ENCODE measurements at places on chromosomes 7 and 10.

DNA sequence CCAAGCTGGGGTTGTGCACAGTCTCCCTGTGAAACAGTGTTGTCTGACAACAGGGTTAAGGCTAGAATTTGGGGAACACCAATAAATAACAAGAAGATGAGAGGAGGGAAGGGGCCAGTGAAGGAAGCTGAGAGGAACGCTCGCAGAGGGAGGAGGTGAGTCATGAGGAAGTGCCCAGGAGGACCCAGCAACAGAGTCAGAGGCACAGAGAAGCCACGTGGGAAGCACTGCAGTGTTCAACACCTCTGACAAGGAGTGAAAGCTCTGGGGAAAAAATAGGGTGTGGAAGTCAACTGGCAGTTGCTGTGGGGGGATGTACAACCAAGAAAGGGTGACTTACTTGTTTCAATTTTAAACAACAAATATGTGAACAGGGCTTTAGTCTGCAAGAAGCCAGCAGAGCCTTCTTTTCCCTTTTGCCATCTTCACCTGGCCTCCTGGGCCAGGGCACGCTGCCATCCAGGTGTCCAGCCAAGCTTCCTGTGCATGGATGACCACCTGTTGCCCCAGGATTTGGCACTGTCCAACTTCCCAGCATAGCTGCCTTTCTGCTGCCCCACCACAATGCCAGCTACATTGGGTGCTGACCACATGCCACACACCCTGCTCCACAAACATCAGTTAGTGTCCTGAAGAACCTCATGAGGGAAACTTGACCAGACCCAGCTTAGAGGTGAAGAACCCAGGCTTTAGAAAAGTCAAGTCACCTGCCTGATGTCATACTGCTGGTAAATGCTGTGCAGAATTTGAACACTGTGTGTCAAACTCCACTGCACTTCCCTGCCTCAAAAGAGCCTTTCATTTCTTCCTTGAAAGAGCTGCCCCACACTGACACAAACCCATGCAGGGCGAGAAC is 69.6 kb downstream of the ATXN7L1 start:
- no peak for DNase-seq

DNA sequence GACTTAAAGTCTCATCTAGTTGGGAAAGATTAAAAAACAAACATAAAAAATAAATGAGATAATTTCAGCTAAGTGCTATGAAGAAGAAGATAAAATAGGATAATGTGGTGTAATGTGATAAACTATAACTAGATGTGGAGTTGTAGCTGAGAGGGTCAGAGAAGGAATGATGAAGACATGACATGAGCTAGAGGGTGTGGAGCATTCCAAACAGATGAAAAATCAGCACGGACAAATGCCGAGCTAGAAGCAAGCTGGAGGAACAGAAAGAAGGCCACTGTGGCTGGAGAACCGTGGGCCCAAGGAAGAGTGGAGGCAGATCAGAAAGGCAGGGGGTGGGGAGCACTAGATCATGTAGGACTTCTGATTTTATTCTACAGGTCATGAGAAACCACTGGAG is 70.6 kb downstream of the CDK6 start:
- DNase-seq = peak; percentile 74

DNA sequence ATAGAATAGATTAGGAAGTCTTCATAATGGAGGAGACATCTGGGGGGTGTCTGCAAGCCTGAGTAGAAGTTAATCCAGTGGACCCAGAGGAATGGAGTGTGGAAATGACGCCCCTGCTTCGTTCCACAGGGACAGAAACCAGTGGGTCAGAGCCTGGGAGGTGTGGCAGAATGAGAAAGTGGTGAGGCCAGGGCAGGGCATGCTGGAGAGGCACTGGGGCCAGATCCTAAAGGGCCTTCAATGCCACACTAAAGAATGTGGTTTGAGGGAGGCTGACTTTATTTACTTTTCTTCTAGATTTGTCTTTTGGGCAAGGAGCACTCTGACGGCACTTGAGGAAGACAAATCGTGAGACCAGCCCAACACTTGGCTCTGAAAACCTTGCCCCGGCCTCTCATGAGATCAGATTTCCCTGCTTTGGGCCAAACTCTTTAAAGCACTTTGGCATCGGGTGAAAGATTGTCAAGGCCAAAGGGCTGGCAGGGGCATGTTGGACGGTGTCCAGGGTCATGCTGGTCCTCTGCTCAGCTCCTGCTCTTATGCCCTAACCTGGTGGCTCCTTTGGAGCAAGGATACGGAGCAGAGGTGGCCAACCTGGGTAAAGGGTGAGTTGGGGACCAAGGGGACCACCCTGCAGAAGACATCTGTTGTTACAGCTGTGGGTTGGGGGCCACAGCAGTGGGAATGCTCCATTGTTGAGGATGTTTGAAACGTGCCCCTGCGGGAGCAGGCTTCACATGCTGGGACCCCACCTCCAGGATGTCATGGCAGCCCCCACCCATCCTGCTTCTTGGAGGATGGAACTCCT is 157.0 kb upstream of the ZMIZ1 start:
- no peak for DNase-seq

DNA sequence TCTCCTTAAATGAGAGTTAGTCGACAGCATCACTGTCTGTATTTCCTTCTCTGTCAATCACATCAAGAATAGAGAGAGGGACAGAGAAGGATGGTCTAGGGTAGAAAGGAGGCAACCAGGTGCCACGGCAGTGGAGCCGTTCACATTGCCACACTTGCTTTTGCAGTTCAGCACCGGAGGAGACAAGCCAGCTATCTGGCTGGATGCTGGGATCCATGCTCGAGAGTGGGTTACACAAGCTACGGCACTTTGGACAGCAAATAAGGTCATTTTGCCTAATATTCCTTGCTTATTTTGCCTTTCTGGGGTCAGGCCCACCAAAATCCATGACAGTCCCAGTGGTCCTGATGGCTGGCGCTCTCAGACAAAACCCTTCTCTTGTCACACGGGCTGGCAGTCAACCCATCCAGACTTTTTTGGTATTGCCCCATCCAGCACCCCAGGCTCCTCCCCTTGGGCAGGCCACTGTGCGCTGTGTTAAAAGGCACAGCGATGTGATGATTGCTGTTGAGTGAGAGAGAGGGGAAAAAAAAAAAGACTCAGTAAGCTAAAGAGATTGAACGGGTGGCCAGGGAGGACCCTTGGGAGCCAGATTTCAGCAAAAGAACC is 8.4 kb downstream of the CPA2 start:
- DNase-seq = no peak

GRCh38 chr7:79282070-79282694 is 171.3 kb downstream of the MAGI2 start:
- peak; percentile 59 for DNase-seq

- no peak for DNase-seq
These were observed 50.2 kb downstream of the TFAM start for GRCh38 chr10:58435297-58435985.

DNA sequence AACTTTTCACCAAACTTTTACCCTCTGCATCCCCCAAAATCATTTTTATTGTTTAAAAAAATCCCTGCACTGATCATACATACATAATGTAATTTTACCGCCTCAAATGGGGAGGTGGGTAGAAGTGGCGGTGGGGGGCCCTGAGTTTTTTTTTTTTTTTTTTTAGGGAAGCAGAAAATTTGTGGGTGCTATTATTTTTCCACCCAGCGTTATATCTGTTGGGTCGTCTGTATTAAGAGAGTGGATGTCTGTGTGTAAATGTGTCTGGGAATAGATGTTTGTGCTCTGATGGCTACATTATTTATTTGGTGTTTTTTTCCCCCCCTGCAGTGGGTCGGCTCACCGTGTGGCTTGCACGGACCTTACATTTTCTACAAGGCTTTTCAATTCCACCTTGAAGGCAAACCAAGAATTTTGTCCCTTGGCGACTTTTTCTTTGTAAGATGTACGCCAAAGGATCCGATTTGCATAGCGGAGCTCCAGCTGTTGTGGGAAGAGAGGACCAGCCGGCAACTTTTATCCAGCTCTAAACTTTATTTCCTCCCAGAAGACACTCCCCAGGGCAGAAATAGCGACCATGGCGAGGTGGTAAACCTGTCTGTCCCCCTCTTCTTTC is 438 bp downstream of the ARID5B start:
- no peak for DNase-seq

DNA sequence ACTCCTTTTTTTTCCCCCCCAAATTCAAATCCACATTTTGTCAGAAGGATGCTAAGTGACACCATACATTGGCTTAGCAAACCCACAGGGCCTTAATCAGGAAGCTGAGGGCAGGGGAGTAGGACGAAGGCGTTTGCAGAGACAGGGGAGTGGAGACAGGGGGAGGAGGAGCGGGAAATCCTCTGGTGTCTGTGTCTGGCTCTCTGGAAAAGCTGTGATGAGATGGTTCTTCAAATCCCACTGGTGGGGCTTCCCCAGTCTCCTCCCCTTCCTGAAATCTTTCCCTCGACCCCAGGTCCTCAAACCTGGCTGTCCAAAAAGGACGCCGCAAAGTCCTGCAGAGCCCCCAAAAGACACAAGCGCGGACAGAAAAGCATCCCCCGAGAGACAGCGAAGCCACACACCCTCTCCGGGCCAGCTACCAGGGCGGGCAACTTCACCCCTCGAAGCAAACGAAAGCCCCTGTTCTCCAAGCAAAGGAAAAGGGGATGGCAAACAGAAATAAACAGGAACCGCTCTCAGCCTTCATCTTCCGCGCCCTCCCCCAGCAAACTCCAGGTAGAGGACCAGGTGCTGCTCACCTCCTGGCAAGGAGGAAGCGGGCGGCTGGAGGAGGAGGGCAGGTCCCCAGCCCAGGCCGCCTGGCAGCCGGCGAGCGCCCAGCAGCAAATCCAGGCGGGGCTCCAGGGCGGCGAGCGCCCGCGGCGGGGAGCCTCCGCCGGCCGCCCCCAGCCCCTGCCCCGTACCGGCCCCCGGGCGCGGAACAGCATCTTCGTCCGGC is 520 bp downstream of the ELAPOR2 start:
- no peak for DNase-seq

- DNase-seq = no peak
These were observed 115.5 kb upstream of the CREB5 start for GRCh38 chr7:28296571-28297483.

DNA sequence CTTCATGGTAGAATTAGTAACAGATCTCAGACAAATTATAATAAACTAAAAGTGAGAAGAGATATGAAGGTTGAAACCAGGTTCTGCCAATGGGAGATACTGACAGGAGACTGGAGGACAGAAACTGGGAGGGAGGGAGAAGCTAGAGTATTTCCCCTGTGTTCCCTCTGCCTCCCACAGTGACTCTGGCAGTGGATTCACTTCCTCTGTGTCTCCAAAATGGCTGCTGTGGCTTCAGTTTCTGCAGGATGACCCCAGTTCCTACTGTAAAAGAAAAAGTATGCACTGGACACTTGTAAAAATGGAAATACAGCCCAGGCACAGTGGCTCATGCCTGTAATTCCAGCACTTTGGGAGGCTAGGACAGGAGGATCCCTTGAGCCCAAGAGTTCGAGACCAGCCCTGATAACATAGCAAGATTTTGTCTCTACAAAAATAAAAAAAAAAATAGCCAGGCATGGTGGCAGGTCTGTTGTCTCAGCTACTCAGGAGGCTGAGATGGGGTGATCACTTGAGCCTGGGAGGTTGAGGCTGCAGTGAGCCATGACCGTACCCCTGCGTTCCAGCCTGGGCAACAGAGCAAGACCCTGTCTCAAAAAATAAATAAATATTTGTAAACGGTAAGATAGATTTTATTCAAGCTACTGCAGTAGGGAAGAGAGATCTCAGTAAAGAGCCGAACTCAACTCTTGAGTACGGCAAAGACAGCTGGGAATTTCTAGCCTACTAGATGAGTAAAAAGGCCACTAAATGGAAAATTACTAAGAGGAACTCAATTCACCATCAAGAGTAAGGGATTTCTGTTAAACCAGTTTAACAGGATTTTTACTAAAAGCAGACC is 156.6 kb upstream of the TRIM24 start:
- DNase-seq = no peak

GRCh38 chr7:32169228-32169627 is 99.0 kb upstream of the PDE1C start:
- DNase-seq = no peak

DNA sequence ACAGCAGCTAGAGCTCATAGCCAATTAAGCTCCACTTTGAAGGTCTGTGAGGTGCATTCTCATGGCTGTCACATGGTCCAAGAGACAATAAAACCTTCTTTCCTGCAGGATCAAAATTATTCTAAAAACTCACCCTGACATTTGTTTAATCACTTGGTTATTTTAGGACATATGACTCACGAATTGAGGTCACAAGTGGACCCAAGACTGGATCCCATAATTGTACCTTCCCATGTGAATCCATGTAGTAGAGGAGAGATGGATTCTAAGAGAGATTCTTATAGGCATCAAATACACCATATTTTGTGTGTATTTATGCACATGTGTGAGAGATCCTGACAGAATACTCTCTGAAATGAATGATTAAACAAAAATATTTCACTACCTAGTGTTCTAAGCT is 18.1 kb downstream of the POLR1F start:
- no peak for DNase-seq

DNA sequence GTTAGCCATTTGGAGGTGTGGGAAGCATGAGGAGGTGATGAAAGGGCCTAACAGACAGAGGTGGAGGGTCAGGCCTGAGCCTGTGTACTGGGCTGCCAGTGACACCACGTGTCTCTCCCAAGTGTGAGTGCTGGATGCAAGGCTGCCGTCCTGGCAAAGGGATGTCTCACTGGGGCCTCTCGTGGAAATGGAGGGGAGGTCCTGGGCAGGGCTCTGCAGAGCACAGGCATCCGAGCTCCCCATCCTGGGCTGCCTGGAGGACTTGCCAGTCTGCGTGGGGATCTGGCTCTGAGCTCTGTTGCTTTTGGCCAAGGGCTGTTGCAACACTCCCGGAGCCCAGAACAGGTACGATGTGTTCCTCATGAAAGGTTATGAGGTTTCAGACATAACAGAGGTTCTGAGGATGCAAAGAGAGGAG is 77.3 kb downstream of the GRK5 start:
- no peak for DNase-seq

- no peak for DNase-seq
These were observed 171.8 kb downstream of the NXPH1 start for GRCh38 chr7:8605221-8605620.

GRCh38 chr10:23110722-23111516 is 15.5 kb downstream of the MSRB2 start:
- no peak for DNase-seq

DNA sequence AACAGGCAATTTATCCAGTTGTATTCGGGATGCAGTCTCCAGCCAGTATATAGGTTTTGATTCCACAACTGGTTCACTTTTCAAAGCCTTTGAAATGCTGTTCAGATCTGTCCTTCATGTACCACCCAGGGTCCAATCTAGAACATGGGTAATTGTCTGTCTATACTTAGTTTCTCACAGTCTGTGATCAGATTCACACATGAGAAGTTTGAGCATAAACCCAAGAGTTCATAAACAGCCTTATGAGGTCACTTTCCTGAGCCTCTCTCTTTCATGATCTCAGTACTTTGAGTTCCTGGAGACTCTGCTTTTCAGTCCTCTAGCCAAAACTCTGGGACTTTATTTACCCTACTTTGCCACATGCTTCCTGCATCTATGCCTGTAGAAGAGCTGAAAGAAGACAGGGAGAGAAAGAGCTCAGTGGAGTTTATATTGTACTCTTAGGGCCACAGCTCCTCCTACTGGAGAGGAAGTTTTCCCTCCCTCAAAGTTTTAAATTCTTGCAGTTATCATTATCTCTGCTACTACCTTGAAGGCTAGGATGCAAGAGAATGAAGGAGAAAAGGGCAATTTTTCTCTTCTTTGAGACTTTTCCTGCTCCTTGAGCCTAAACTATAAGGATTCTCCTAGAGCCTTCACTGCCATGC is 172.0 kb downstream of the ZEB1 start:
- peak; percentile 4 for DNase-seq

GRCh38 chr10:69953851-69954250 is 98.8 kb upstream of the MACROH2A2 start:
- no peak for DNase-seq
